HFFc6 (cell line): ENCODE measurements at places on chromosomes 7 and 10. TPM values are rescaled to one million over a fixed set of nuclear protein-coding genes. Genes with fewer than 3 reads are reported as not detected.

C10orf95 gene
- total RNA-seq: not detected in 3 replicates

DNA sequence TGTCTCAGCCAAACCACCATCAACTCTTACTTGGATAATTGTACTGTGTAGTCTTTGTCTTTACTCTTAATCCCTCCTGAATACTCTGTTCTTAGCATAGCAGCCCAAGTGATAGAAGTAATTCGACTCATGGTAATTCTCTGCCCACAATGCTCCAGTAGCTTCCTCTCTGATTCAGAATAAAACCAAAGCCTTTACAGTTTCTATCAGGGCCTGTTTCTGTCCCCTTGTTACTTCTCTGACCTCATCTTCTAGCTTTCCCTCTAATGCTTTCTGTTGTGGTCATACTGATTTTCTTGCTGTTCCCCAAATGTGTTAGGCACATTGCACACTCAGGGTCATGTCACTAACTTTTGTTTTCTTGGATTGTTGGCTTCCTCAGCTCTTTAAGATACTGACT, 8.0 kb downstream of the ZNF518A start:
- H3K27me3 ChIP-seq: no peaks in the 10 kb centered on the region; the same call in 1 of the 2 replicates
- peaks cover 21% of the 10 kb centered on the region for H3K36me3 ChIP-seq
- no peak for DNase-seq
- no peak overlapping the region for H3K4me3 ChIP-seq

GPR15LG gene
- total RNA-seq: not detected in 3 replicates

GRCh38 chr10:110522365-110522988, 24.8 kb downstream of the DUSP5 start:
- DNase-seq: no peak
- H3K4me1 ChIP-seq: peaks cover 52% of the 10 kb centered on the region
- peaks cover 4% of the 10 kb centered on the region for H3K27me3 ChIP-seq

DNA sequence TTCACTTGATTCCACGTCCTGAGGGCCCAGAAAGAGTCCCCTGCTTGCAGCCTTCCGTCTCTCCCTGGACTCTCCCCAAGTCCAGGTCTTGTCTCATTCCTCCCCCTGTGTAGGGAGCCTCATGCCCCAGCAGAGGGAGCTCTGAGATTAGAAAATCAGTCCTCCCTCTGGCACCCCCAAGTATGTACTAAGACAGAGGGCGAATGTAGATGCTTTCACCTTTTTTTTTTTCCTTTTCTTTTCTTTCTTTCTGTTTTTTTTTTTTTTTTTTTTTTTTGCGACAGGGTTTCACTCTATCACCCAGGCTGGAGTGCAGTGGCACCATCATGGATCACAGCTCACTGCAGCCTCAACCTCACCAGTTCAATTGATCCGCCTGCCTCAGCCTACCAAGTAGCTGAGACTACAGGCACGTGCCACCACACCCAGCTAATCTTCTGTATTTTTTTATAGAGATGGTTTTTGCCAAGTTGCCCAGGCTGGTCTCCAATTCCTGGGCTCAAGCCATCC, 10.3 kb downstream of the SFXN3 start:
- H3K36me3 ChIP-seq: peaks cover 19% of the 10 kb centered on the region
- H3K27ac ChIP-seq: peak overlapping the region; percentile 100
- peaks cover 2% of the 10 kb centered on the region for H3K27me3 ChIP-seq
- DNase-seq: peak; percentile 82
- peaks cover 37% of the 10 kb centered on the region for H3K4me1 ChIP-seq

- peaks cover 12% of the 10 kb centered on the region for H3K4me1 ChIP-seq
- no peak within 1 kb of the TSS for H3K27ac ChIP-seq
- H3K36me3 ChIP-seq: no peaks in the 10 kb centered on the region
- H3K27me3 ChIP-seq: peaks cover 6% of the 10 kb centered on the region
- H3K4me3 ChIP-seq: no peak within 1 kb of the TSS
- no peak for DNase-seq
Measured at GRCh38 chr7:73860859-73861258, at the start of gene TMEM270. TSS of gene TMEM270 (plus strand) at chr7:73861159. CDS start at chr7:73861195, 36 bp downstream.

DNA sequence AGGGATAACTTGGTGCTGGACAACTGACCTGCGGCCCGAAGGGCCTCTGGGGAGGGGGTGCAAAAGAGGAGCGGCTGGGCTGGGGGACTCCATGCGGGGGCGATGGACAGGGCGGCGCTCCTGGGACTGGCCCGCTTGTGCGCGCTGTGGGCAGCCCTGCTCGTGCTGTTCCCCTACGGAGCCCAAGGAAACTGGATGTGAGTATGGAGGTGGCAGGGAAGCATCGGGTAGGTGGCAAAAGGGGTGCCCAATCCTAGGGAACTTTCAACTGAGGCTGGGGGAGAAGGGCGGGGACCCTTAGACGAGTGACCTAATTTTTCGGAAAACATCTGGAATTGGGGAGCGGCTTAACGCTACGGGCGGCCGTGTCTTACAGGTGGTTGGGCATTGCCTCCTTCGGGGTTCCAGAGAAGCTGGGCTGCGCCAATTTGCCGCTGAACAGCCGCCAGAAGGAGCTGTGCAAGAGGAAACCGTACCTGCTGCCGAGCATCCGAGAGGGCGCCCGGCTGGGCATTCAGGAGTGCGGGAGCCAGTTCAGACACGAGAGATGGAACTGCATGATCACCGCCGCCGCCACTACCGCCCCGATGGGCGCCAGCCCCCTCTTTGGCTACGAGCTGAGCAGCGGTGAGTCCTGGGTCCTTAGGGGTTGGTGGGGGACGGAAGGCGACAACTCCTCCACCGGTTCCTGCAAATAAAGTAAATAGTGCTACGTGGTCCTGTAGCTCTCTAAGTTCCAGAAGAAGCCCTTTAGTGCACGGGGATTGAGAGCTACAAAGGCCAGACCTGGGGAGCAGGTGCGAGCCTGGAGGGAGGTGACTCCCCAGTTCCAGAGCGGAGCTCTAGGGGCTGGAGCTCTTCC, 622 bp downstream of the WNT16 start:
- H3K4me1 ChIP-seq: peaks cover 25% of the 10 kb centered on the region
- no peaks in the 10 kb centered on the region for H3K36me3 ChIP-seq
- peak overlapping the region; percentile 86 for H3K4me3 ChIP-seq
- no peak overlapping the region for H3K27ac ChIP-seq
- peaks cover 15% of the 10 kb centered on the region; the same call in 1 of the 2 replicates for H3K27me3 ChIP-seq

ZDHHC4 gene
- total RNA-seq: 17.6 to 27.0 TPM (median 19.7 TPM) in 3 replicates
